HS-27A (cell line): ENCODE measurements at places on chromosomes 11 and 22.

- DNase-seq = no peak
Measured at GRCh38 chr22:48867891-48868290, 959.8 kb downstream of the BRD1 start.

- peak; percentile 35 for DNase-seq
Measured at GRCh38 chr22:21982338-21982965, at the start of gene TOP3B. Gene TOP3B (minus strand): TSS chr22:21982787. CDS start chr22:21975709, 7,078 bp downstream.

- no peak for DNase-seq
Measured at GRCh38 chr11:112440518-112440917, 179.9 kb upstream of the PLET1 start.

GRCh38 chr22:23565305-23565914, 14.7 kb downstream of the IGLL1 start:
- no peak for DNase-seq

DNA sequence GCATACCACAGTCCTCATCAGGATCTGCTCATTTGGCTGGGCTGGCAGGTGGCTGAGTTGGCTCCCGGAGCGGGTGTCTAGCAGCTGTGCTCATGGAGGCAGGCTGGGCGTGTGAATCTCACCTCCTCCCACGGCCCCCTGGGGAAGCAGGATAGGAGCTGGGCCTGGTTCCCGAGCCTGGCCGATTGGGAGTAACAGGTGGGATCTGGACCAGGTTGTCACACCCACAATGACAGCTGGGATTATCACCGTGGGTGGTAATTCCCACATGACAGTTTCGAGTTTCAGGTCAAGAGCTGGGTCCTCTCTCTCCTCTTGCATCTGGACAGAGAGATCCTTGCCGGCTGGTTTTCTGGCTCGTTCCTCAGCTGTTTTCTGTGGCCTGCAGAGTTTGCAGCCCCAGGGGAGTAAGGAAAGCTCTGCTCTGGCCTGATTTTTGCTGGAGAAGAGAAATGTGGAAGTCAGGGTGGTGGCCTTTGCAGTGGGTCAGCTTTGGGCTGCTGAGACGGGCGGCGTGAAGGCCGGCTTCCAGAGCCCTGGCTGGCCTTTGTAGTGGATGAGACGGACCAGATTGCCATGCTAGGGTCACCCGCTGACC, 57.0 kb downstream of the BCR start:
- DNase-seq = no peak

DNA sequence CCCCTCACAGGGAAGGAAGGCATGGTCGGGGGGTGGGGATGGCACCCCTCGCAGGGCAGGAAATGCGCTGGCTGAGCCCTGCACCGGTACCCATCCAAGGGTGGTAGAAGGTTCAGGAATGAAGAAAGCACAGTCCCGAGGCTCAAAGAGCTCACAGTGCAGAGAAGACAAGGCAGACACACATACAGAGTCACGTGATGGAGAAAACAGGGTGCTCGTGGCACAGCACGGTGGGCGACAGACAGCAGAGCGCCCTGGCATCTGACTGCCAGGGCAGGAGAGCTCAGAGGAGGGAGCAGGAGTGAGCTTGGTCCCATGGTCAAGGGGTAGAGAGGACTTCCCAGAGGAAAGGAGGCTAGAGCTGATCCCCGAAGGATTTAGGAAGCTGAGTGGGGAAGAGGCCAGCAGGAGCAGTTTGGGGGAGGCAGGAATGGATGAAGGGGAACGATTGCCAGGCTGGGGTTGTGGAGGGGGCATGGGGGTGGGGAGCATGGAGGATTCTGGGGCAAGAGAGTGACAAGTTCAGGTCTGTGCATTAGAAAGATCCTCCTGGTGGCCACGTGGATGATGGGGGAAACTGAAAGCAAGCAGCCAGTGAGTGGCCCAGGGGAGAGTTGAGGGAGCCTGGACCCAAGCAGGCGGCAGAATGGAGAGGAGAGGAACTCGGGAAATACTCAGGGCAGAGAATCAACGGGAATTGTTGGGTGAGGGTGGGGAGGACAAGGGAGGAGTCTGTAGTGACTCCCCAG, 43.9 kb downstream of the PDE2A start:
- no peak for DNase-seq

- no peak for DNase-seq
Measured at GRCh38 chr11:33052231-33052630, 12.9 kb downstream of the TCP11L1 start.

DNA sequence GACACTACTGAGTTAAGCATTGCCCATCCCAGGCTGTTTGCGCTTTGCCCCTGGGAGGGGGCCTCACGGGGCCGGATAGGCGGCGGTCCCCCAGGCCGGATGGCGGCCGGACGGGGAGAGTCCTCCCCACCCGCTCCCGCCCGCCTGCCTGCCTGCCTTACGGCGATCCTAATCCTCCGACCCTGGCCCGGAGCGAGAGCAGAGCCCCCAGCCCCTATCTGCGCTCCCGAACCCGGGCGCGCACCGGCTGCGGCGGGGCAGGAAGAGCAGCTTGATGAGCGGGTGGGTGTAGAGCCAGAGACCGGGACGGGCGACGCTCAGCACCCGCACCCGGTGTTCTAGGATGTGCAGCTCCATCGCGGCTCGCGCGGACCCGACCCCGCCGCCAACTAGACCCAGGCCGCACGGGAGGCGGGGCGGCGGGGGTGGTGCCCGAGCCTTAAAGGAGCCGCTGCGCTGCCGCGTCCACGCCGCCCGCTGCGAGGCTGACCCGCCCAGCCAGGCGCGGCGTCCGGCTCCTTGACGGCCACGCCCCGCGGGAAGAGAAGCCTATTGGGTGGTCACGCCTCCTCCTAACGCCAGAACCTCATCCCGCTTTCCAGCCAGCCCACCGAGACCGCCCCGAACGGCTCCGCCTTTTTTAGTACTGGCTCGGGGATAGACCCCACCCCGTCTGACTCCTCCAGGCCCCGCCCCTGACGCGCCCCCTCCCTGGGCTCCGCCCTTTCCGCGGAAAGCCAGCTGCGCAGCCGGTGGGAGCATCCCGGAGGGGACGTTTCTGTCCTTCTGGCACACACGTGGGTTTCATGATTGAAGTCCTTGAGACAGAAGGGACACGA, at the start of gene CASTOR1:
TSS of gene CASTOR1 (minus strand) at position 365 of the 839 bp plus-strand sequence. CDS start at position 357, 8 bp downstream.
- DNase-seq = peak; percentile 87

DNA sequence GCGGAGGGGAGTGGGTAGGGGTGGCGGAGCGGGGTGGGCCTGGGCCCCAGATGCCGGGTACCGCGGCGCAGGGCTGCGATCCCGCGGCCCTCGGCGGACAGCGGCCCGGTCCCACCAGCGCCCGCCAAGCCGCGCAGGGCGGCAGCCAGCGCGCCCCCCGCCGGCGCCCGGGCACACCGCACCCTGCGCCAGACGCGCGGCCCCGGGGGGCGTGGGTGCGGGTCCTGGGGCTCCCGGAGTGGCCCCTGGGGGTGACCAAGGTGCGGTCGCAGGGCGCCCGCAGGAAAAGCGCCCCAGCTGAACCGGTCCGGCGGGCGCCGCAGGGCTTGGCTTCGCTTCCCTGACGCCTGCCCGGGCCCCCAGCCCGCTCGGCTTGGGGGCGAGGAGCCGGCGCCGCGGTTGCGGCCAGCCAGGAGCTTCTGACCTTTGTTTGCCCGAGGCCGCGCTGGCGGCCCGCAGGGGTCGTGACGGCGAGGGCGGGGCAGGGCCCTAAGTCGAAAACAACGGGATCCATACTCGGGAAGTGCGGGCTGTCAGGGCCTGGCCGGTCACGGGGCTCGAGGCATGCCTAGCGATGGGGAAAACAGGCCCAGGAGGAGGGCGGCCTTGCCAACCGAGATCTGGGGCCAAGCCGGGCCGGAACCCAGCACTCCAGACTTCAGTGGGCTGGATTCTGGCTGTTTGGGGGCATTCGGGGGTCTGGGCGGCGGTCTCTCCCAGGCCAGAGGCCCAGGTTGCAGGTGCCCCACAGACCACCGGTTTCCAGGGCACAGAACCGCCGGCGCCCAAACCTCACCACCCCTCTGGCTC, 581 bp upstream of the AP5B1 start:
- DNase-seq = no peak

DNA sequence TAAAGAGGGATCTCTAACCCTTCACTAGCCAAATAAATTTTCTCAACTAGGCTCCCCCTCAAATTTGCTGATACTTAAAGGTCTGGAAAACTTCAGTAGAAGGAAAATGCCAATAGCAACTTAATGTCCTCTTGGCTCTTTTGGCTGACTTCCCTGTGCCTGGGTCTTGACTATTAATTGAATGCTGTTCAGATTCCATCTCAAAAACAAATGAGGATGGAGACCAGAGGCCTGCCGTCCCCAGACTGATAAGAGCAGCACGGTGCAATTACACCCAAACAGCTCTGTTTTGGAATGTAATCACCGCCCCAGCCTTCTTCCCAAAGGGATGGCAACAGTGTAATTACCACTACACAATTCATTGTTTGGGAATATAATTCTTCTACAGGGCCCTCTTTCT, 89.3 kb upstream of the CHRM4 start:
- no peak for DNase-seq

GRCh38 chr11:18594999-18595749, 4.4 kb upstream of the MISFA start:
- DNase-seq = no peak

DNA sequence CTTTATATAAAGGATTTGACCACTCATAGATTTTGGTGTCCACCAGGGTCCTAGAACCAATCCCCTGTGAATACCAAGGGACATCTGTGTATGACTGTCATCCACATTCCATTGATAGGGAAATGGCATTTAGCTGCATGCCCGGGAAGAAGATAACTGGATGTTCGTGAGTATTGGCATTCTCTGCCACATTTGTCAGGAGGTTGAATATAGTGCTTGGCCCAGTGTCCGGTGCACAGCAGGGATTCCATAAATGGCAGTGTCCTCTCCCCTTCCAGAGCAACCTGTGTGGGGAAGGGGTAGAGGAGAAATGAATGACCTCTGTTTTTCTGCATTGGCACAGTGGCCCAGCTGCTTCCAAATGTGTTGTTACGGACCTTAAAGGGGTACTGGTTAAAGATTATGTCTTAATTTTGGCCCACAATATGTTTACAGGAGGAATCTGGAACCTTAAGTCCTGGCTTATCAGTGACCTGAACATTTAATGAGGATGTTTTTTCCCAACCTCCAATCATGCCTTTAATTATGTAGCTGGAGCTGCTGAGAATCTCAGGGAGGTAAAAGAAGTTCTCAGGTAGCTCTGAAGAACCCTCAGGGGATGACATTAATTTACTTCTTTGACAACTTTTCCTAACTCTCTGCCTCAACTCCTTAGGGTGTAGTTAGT, 33.6 kb upstream of the OR4B1 start:
- no peak for DNase-seq

DNA sequence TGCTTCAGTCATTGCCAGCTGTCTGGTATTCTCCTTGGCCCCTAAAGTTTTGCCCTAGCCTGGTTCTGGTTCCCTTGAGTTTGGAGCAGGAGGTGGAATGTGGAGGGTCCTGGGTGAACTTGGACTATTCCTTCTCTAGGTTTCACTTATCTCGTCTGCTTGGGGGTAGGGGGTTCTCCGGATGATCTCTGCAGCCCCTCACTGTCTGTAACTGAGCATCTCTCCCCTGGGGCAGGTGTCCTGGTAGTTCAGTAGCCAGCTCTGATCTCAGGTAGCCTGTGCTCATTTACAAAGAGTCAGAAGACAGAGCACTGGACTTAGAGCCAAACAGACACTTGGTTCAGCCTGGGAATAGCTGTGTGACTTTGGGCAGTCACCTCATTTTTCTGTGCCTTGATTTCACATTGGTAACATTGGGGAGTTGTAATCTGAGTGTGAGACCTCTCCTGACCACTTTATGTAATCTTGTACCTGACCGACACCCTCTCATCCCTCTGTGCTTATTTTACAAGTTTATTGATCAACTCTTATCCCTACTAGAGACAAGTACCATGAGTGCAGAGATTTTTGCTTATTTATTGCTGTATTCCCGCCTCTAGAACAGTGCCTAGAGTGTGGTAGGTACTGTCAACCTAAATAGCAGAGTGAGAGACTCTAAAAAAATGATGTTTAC, 804 bp downstream of the CCDC134 start:
- no peak for DNase-seq

GRCh38 chr22:35299217-35299672, 449 bp upstream of the TOM1 start:
- no peak for DNase-seq

GRCh38 chr22:45970705-45971407, 6.1 kb downstream of the WNT7B start:
- DNase-seq = no peak

GRCh38 chr11:29161191-29161590, 855.6 kb downstream of the KCNA4 start:
- no peak for DNase-seq

DNA sequence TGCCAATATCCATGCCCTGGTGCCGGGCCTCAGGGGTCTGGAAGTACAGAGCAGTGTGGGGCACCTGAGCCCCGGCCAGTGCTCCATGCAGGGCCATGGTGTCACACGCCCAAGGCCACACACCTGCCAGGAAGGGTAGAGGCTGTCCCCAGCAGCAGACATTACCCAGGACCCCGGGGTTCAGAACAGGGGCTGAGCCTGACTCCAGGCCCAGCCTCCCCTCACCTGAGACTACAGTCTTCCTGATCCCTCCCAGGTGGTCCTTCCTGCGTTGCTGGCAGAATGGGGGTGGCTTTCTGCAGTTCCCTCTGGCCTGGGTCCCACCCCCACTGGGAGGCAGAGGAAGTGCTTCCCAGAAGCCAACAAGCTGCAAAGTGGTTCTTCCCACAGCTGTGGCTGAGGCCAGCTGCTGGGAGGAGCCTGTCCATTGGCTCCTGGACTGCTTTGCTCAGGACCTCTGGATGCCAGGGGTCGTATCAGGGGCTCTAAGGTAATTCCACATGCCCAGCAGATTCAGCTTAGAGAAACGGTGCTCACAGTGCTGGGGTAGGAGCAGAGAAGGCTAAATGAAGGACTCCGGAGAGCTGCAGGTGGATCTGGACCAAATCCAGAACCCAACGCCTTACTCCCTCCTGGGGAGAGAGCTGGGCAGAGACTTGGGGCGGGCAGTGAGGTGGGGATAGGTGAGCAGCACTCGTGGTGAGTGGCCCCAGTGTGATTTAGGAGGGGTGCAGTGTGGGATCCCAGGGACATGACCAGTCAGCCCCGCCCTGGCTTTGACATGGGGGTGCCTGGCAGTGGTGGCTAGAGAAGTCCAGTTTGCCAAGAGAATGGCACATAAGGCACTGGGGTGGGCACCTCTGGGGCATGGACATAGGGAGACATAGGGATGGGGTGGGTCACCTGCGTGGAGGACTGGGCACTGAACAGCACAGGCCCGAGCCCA, 12.6 kb downstream of the TCIRG1 start:
- DNase-seq = no peak

DNA sequence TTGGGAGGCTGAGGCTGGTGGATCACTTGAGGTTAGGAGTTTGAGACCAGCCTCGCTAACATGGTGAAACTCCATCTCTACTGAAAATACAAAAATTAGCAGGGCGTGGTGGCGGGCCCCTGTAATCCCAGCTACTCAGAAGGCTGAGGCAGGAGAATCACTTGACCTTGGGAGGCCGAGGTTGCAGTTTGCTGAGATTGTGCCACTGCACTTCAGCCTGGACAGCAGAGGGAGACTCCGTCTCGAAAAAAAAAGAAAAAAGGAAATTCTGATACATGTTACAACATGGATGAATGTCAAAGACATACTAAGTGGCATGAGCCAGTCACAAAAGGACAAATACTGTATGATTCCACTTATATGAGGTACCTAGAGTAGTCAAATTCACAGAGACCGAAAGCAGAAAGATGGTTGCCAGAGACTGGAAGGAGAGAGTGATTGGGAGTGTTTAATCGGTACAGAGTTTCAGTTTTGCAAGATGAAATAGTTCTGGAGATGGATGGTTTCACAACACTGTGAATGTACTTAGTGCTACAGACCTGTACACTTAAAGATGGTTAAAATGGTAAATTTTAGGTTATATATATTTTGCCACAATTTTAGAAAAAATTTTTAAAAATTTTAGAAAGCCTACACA, 92.3 kb downstream of the BLID start:
- DNase-seq = no peak
